ENCODE measurements at places on chromosomes 12 and 14.

- no peak for DNase-seq
Observed at GRCh38 chr12:27198036-27198435, 46.0 kb upstream of the STK38L start.

DNA sequence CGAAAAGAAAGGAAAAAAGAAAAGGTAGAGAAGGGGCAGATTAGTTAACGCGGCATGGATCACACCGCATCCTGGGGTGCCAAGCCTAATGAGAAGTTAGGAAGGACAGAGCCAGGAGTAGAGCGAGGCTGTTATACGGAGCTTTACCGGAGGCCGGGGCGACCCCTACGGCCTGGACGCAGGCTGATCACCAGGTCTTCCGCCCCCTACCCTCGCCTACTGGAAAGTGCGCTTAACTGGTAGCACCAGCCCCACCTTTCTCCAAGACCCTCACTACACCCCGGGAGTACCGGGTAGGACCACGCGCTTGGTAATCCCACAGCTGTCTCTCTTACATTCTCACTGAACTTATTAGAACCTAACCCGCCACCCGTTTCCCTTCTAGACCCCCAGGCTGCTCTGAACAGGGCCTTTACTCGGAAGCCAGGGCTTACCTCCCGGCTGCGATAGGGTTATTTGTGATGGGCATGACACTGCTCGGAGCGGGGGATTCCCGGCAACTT lies 33.8 kb downstream of the WBP11 start:
- DNase-seq = no peak

DNA sequence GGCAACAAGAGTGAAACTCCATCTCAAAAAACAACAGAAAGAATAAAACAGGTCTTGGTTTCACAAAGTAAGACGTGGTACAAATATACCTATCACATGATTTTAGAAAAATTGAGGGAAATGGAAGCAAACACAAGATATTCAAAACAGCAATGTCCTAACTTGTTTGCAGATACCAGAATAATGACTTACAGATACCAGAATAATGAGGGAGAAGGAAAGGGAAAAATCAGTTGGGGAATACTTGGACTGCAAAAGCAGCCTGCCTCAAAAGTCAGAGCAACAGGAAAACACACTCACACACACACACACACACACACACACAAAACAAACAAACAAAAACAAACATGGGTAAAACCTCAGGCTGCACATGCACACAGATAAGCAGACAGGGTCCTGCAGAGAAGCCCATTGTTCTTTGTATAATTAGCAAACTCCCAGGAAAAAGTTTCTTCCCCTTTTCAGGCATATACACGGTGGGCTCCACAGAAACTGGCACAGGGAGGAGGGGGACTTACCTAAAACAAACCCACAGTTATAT lies 65.7 kb upstream of the CAPRIN2 start:
- DNase-seq = no peak

DNA sequence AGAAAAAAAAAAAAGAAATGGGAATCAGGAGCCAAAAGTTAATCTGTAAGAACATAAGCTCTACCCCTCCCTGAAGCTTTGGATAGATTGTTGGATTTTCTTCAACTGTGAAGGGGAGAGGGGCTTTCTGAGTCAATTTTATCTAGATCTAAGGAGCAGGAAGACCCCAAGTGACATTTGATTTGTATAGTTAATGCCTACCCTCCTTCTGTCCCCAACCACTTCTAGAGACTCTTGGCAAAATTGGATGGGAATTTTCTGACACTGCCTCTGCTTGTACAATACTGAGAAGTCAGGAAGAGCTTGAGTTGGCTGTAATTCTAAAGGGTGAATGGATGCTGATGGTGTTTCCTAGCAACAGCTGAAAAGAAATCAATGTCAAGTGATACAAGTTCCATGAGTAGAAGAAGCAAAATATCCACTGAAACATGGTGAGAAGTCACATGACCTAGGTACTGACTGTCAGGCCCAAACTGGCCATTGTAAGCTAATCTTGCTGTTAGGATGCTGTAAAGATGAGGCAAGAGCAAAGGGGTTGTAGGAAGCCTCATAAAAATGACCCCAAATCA lies 42.2 kb downstream of the NDUFA12 start:
- DNase-seq = no peak

DNA sequence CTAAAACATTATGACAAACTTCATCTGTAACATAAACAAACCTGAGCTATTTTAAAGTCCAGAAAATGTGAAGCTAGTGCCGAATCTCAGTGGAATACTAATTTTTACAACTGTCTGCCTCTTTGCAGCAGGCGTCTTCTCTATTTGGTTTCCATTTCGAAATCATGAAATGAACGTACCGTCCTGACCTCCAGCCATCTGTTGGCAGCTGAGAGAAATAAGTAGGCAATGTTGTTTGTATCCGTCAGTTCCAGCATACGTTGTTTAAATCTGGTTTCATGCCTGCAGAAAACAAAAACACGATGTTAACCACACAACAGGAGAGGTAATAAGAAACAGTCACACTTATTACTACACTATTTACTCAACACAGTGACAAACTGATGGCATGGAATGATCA lies 54.3 kb upstream of the KCNJ8 start:
- DNase-seq = no peak

DNA sequence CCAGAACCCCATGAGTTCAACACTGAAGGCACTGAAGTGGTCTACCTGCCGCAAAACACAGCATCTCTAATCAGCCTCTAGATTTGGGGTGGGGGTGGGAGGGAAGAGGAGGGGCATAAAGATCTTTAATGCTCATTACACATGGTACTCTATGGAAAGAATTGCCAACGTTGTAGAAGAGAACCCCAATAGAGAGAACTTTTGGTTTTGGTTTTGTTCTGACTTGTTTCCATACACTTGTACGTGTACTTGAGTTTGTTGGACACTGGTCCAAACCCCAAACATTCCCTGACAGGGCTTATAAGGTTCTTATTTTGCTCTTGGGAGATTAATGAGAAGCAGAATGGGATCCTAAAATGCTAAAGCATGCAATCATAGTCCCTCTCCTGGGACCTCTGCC lies 31.0 kb downstream of the GNPTAB start:
- DNase-seq = no peak

GRCh38 chr14:100155049-100155621 lies 4.3 kb downstream of the DEGS2 start:
- peak; percentile 63 for DNase-seq

- DNase-seq = no peak
Observed at GRCh38 chr14:47935332-47935731, 259.9 kb upstream of the MDGA2 start.

GRCh38 chr14:103143506-103143905 lies 20.2 kb downstream of the TNFAIP2 start:
- no peak for DNase-seq
